ENCODE measurements at places on chromosomes 11 and 22.

DNA sequence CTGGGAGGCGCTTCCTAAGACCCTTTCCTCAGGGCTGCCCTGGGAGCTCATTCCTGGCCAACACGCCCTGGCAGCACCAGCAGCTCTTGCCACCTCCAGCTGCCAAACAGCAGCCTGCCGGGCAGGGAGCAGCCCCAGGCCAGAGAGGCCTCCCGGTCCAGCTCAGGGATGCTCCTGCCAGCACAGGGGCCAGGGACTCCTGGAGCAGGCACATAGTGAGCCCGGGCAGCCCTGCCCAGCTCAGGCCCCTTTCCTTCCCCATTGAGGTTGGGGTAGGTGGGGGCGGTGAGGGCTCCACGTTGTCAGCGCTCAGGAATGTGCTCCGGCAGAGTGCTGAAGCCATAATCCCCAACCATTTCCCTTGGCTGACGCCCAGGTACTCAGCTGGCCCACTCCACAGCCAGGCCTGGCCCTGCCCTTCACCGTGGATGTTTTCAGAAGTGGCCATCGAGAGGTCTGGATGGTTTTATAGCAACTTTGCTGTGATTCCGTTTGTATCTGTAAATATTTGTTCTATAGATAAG, 7.6 kb downstream of the SLC39A13 start:
- no peak for DNase-seq

GRCh38 chr11:67400251-67400941, 1.3 kb downstream of the PPP1CA start:
- no peak for DNase-seq

- no peak for DNase-seq
Measured at GRCh38 chr11:87259736-87260135, 222.0 kb downstream of the TMEM135 start.

- DNase-seq, result peak; percentile 67
Measured at GRCh38 chr22:49992921-49993648, 19.5 kb downstream of the IL17REL start.

DNA sequence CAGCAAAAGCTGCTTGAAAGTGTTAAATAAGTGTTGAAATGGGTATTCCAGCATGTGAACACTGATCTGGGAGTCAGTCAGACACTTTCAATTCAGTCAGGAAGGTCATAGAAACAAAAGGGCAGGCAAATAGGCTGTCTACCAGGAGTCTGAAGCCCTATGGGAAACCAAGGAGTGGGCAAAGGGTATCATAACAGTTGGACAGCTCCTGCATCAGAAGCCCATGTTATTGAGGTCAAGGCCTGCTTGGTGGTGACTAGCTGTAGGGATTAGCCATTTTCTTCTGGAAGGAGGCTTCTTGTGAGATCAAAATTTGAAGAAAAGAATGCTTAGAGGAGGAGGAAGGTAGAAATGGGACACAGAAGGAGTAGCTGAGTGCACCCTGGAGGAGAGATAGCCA, 97.3 kb downstream of the STIM1 start:
- no peak for DNase-seq

DNA sequence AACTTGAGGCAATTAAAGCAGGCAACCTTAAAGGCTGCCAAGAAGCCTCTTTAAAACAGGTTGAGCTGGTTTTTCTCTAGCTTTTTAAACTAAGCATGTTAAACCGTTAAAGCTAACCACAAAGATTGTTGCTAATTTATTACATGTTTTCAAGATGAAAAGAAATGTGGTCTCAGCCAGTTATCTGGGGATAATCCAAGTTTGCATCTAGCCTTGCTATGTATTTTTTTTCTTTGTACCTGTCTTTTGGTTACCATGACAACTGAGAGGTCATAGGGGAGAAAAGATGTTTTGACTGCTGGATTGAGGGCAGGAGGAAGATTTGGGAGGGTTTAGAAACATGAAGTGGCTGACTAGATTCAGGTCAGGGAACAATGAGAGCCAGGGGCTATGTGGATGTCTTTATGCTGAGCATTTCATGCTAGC, 19.2 kb upstream of the PGM2L1 start:
- DNase-seq, result no peak

DNA sequence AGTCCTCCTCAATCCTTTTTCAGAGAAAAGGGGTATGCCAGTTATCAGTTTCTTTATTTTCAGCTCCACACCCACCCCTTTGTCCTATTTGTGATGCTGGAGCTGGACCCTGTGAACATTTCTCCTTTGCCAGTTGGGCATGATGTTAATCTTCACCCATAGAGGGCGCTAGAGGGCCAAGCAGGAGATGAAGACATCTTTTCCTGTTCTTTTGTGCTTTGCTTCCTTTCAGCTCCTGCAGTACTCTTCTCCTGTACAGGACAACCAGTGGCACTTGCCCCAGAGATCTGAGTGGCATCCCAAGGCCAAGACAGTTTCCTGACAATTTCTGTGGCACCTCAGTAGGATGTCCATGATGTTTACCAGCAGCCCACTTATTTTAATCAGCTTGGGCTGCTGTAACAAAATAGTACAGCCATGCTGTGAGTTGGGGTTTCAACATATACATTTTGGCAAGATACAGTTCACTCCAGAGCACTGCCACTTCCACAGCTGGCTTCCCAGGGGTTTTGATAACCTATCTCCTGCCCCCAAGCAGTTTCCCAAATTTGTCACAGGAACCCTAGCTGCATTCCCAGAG, 4.6 kb downstream of the SAA2 start:
- peak; percentile 59 for DNase-seq

DNA sequence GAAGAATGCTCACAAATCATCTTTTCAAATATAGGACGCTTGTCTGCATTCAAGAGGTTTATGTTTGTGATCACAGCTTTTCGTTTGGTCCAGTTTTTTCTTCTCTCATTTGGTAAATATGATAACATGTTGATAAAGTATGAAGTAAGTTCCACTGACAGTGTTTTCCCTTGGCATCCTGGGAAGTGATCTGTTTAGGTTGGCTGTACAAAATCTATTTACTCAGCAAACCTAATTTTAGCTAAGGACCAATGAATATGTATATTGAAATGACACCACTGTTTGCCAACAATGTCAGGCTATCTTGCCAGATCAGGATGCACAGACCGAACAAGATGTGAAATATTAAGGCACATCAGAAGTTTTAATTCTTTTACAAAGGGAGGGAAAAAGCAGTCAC, 1230.8 kb downstream of the LRRC4C start:
- no peak for DNase-seq

DNA sequence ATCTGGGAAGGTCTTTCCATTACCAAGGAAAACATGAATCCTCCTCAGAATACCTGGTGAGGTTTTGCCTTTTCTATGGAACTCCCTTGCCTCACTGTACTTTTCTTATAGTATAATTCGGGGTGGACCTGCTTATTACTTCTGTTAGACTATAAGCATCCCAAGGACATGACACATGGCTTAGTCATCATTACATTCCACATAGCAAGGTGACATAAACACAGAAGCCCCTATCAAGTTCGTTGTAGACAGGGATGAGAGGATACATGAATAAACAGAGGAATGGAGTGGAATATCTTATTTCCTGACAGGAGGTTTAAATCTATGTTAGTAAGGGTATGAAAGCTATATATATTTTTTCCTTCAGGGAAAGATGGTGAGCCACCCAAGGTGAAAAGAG, 532.2 kb upstream of the CCDC90B start:
- no peak for DNase-seq

GRCh38 chr22:23070418-23071229, at the start of gene GNAZ:
TSS of gene GNAZ (plus strand) at chr22:23070519. CDS start at chr22:23095696, 25,177 bp downstream.
- no peak for DNase-seq

DNA sequence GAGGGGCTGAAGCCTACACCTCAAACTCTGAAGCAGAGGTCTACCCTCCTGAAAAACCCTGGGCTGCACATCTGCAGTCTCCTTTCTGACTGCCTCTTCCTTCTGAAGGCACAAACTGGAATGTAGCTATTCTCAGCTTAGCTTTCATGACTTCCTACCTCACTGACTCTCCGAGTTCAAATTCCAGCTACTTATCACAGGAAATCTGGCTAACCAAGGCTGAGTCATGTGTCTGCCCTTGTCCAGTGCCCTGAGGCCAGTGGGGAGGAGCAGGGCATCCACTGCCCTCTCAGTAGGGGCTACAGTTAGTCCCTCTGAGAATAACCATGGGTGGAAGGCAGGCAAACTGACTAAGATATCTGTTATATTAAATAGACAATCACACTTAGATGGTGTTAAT, 29.2 kb downstream of the PDGFD start:
- DNase-seq, result no peak

GRCh38 chr22:20859615-20860014, 808 bp downstream of the SNAP29 start:
- no peak for DNase-seq

- no peak for DNase-seq
Measured at GRCh38 chr22:21889251-21889990, 22.0 kb upstream of the MAPK1 start.

DNA sequence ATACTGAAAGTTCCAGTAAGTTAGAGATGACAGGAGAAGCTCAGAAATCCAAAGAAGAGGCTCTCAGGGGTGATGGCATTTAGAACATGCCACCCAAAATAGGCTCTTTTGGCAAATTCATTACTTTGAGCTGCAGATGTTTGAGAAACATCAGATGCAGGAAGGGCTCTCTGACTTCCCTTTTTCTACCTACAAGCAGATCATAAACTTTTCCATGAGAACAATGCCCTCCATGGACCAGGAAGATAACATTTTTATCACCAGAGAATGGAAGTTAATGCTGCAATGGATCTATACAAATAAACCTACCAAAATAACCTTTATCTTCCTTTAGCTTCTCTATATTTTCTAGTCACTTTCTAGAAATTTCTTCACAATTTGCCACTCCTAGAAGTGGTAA, 32.7 kb upstream of the FAR1 start:
- no peak for DNase-seq

GRCh38 chr11:6670202-6670830, 12.8 kb downstream of the MRPL17 start:
- DNase-seq, result no peak

DNA sequence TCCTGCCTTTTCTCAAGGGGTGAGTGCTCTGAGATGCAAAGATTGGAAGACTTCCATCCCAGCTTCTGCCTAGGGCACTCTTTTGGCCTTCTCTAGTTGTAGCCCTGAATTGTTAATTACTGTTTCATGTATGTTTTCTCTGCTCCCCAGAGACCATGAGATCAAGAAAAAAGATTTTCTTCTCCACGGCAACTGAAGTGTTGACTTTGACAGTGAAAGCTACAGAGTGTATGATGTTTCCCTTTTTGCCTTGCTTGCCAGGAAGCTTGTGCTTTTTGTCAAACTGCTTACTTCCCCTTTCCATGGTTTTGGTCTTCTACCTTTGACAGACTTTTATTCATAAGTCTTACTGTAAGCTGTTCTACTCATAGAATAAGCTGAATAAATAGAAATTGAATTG, 23.3 kb upstream of the EIF3D start:
- DNase-seq, result no peak

- no peak for DNase-seq
Measured at GRCh38 chr11:117933475-117933874, 4.3 kb upstream of the TMPRSS13 start.

DNA sequence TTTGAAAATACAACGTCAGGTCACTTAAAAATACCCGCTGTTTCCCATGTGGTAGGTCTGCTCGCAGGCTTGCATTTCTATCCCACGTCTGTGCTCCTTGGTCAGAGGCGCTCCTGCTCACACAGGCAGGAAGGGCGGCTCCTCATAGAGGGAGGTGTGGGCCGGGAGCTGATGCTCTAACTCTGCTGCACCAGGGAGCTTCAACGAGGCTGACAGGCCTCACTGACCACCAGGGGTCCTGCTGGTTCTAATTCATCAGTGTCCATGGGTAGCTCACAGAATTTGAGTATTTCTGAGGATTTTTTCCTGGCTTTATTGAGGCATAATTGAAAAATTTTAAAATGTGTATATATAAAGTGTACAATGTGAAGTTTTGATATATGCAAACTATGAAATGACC, 68.5 kb downstream of the PIWIL3 start:
- DNase-seq, result no peak

GRCh38 chr11:71580057-71581003, 2.3 kb downstream of the KRTAP5-11 start:
- peak; percentile 11 for DNase-seq

GRCh38 chr22:42286205-42286604, 15.8 kb upstream of the TCF20 start:
- DNase-seq, result peak; percentile 44

DNA sequence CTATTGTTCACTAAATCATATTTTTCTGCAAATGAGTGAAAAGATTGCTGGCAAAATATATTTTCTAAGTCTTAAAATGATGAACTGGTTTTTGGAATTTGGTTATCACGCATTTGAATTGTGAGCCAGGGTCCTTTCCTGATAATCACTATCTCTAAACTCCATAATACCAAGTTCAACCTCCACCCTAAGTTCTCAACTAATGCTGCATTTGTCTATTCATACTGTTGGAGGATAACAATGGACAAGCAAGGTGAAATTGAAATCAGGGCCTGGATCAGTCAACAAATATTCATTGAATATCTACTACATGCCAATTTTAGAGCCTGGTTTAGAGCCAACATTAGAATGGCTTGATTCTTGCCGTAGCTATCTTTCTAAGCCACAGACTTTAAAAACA, 4.7 kb upstream of the PCF11 start:
- DNase-seq, result no peak

DNA sequence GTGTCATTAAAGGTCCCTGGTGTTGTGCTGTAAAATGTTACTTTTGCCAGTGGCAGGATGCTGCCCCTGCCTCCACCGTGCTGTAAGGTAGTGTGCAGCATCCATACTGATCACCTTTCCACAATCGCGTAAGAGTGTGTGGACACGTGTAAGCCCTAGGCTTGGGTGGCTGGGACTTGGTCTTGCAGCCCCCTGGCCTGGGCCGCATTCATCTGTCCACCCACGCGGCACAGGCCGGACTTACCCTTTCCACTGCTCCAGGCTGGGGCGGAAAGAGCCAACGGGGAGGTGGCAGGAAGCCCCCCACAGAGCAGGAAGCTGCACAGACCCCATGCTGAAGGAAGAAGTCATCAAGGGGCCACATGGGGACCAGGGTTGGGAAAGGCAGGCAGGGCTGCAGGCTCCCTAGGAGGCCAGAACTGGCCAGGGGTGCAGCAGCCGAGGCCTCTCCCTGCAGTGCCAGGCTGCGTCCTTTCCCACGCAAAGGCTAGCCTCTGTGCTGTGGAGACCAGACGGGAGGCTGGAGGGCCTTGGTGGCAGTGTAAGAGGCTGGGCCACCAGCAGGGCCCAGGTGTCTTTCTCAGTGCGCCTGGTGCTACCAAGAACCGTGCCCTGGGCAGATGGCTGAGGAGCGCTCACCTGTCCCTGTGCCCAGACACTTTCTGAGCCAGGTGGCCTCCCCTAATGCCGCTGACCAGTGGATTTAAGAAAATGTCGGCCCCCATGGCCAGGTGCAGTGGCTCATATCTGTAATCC, 11.7 kb upstream of the TMEM191C start:
- DNase-seq, result no peak

- no peak for DNase-seq
Measured at GRCh38 chr11:69085490-69086095, 36.9 kb downstream of the TPCN2 start.

- no peak for DNase-seq
Measured at GRCh38 chr11:133892584-133893380, 47.5 kb upstream of the SPATA19 start.

Measured in activated gamma-delta T cell treated with Interleukin-2 at 50 U/mL for 16 hours (primary cell).